Adrenal gland (tissue), 19 donors: ENCODE measurements at places on chromosomes 4 and X. TPM values are rescaled to one million over a fixed set of nuclear protein-coding genes. Genes with fewer than 3 reads are reported as not detected.

GRCh38 chr4:7771056-7771455 lies 168.6 kb downstream of the AFAP1 start:
- DNase-seq = no peak

GRCh38 chr4:101274888-101275752 lies 72.2 kb downstream of the PPP3CA start:
- DNase-seq = no peak

GRCh38 chr4:160877087-160877790 lies 1286.6 kb downstream of the FSTL5 start:
- no peak for DNase-seq

GRCh38 chr4:163959932-163960331 lies 465.4 kb downstream of the TMA16 start:
- no peak for DNase-seq

GAGE13 gene
- not detected for total RNA-seq

DNA sequence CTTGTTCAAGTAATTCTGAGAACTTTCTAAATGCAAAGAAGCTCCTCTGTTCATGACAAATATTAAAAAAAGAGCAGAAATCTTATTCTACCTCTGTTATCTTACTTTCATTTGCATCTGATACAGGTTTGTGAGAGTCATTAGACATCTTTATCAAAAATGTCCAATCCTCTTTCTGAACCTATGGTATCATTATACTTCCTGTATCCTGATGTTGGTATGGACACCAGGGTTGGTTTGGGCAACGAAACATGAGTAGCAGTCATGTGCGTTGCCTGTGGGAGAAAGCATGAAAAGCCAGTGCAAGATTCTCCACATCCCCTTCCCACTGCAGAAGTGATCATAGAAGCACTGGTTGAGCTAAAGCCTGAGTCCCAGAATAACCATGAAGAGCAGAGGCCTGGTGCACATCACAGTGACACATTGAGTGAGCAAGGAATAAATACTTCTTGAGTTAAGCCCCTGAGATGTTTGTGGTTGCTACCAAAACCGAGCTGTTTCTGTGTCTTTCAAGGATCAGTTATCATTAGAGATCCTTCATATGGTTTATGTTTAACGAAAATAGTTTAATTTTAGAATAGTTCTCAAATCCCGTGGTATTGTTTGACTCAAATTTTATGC lies 197.2 kb downstream of the BANK1 start:
- DNase-seq = no peak

IQSEC2 gene
- total RNA-seq = 48.9 TPM

DIPK2B gene
- total RNA-seq = 11.5 TPM

DNA sequence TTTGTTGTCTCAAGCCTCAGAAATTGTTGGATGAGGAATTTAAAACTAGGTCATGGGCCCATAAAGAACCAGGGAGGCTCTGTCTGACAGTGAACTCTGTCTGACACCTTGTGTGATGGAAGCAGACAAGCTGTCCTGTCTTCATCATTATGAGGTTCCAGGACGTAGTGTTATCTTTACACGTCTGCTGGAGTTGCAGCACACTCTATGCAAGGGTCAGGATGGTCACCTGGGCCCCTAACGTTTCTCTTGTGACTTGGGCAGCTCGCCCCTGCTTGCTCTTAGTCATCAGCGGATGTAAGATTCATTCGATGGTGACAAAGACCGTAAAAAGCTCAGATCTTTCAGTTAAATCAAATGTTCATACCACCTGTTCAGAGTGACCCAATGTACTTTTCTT lies 92.0 kb upstream of the ADGRG2 start:
- no peak for DNase-seq

- no peak for DNase-seq
Measured at GRCh38 chrX:132774010-132774714, 184.3 kb downstream of the HS6ST2 start.

LGI2 gene
- total RNA-seq = 2.9 TPM

FRMPD4 gene
- total RNA-seq = not detected

EXOC1L gene
- total RNA-seq = not detected

DNA sequence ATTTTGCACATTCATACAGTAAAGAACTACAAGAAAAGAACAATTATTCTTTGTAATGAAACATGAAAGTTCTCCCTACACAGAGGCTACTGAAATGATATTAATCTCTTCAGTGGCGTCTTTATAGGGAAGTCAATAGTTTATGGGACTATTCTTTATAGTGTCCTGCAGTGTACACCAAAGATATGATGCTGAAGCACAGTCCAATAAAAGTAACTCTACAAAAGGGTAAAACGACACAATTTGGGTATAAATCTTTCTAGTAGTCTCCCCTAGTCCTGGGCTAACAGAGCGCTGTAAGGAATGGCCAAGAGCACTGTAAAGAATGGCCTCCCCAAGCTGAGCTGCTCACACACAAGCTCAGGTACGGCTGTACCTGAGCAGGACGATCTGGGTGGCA lies 101.1 kb upstream of the FUNDC1 start:
- DNase-seq = no peak

CEP135 gene
- 2.5 TPM for total RNA-seq

- no peak for DNase-seq
Measured at GRCh38 chrX:9326369-9326768, 138.5 kb upstream of the TBL1X start.

GRCh38 chrX:105755109-105755508 lies 67.2 kb upstream of the NRK start:
- DNase-seq = no peak

- no peak for DNase-seq
Measured at GRCh38 chrX:153782313-153782712, 1.5 kb downstream of the SRPK3 start.

GRCh38 chr4:128244379-128244778 lies 43.2 kb downstream of the PGRMC2 start:
- no peak for DNase-seq

DNA sequence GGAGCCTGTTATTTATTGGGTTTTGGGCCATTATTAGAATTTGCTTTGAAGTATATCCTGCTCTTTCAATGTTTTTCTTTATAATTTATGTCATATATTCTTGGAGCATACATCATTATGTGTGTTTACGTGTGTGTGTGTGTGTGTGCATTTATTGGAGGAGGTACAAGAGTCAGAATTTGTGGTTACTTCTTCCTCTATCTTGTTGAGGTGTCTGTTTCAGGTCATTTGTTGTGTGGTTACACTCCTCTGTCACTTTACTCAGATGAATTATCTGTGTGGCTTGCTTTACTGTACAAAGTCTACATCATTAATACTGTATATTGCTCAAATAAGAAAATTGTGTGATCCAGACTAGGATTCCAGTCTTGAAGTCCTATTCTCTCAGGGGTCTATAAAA lies 1957.4 kb upstream of the TENM3 start:
- DNase-seq = no peak

- DNase-seq = no peak
Measured at GRCh38 chr4:139207247-139207646, 30.2 kb upstream of the ELF2 start.

LDB2 gene
- 51.1 TPM for total RNA-seq

GRCh38 chrX:418927-419729 lies 32.4 kb upstream of the PPP2R3B start:
- no peak for DNase-seq

USP27X gene
- total RNA-seq = 3.7 TPM

STATH gene
- not detected for total RNA-seq

GRCh38 chr4:54737421-54737820 lies 79.7 kb downstream of the KIT start:
- no peak for DNase-seq
